ENCODE measurements at places on chromosomes 12 and 14.
A peak's percentile ranks its signal among the peaks of the same experiment; 100 is the strongest.

DNA sequence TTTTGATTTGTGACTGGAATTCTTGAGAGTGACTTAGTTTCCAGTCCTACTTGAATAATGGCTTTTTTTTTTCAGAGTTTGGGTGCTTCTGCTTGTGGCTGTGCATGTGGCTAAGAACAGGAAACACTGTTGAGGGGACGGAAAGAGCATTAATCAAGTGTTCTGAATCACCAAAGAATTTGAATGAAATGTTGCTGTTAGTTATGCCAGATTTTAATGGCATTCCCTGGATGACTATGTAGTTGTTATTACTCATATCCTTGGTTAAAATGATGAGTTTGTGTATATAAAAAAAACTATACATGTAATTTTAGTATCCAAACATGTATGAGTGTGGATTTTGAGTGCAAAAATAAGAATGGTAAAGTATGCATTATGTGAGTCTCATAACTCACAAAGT, 347.9 kb downstream of the BCAT1 start:
- DNase-seq, result no peak

DNA sequence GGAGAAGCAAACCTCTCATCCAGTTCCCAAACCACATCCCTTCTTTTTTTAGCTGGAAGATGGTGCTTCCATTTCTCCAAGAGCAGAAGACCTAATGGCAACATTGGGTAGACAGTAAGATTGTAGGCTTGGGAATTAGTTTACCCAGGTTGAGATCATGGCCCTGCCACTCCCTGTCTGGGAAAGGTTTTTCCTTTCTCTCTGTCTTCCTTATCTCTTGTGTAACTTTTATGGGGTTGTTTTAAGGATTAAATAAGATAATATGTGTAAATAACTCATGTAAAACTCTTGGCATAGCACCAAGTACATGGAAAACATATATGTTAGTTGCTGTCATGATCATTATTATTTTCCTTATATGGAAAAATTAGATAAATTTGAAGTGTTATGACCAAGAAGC, 23.2 kb upstream of the PSMA6 start:
- DNase-seq, result no peak

DNA sequence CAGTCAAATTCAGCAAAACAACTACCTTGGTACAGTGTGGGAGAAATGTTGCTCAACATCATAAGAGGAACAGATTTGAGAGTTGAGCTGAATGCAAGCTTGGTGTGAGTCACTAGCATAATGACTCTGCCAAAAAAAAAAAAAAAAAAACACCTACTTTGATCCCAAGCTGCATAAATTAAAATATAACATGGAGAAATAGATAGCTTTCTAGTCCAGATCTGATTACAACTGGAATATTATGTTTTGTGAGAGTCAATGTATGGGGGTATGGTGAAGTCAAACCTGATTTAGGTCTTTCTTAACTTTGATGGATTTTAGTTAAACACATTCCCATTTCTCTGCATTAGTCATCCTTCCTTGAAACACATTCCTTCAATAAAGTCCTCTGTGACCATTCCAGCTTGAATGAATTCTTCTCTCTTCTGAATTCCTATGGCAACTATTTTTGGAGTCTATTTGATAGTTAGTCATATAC, 188.1 kb downstream of the SLC5A8 start:
- DNase-seq, result no peak

DNA sequence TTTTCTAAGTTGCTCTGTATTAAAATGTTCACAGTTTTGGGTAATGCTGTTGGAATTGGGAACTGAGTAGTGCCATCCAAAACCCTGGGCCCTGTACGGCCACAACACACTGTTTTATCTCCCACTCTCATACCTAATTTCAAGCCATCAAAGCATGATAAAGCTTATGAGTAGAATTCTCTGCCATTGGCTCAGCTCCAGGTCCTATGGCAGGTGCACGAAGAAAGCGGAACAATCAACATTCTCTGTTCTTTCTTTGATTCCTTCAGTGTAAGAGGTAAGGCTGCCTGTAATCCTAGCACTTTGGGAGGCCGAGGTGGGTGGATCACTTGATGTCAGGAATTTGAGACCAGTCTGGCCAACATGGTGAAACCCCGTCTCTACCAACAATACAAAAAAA, 394.9 kb downstream of the CCDC91 start:
- DNase-seq, result no peak

GRCh38 chr14:75860561-75861160, 121.1 kb downstream of the TGFB3 start:
- DNase-seq, result peak; percentile 37

Measured in head of caudate nucleus (tissue), 42 donors.